ENCODE measurements at places on chromosomes 2 and 18.

GRCh38 chr2:32008805-32009515 is 1.8 kb downstream of the MEMO1 start:
- no peak for DNase-seq

DNA sequence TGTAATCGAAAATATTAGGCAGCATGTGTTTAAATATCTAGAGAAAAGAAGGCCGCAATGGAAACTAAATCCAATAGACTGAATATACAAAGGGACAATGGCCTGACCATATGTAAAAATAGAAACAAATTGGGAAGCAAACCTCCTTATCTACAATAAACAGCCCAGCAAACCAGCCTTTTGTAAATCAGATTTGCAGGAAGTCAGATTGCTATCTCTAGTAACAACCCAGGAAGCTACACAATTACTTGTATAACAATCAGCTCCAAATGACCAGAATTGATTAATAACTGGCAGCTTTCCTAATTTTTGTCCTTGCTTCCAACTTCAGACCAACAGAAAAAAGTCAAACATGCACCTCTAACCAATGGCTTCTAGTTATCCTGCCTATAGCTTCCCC is 860.0 kb downstream of the CPS1 start:
- DNase-seq = no peak

- DNase-seq = no peak
Measured at GRCh38 chr2:207749873-207750272, 19.8 kb downstream of the FZD5 start.

GRCh38 chr2:16623031-16623430 is 42.6 kb downstream of the CYRIA start:
- no peak for DNase-seq

GRCh38 chr18:374721-375168 is 106.9 kb upstream of the THOC1 start:
- DNase-seq = no peak

- no peak for DNase-seq
Measured at GRCh38 chr2:219918944-219919343, 291.5 kb downstream of the SLC4A3 start.

DNA sequence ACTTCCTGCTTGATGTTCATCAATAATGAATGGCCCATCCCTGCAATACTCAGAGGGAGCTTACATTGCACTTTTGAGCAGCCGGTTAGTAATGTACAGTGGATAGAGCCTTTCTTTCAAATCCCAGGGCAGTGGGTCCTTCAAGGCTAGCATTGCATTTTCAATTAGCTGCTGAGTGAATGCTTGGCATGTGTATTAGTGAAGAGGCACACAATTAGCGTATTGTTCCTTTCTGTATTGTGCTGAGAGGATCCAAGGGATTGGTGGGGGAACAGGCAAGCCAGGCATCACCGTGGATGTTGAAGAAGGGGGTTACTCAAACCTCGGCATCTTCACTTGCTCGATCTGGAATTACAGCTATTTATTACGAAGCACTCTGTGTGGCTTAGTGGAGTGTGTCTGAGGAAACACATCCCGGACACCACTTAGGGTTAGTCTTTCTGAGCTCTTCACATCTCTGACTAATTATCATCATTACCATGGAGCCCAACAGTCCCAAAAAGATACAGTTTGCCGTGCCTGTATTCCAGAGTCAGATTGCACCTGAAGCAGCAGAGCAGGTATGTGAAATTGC is at the start of gene PPP1R1C:
TSS of gene PPP1R1C (plus strand) at position 222 of the 574 bp plus-strand sequence. CDS start at position 480, 258 bp downstream.
- DNase-seq = no peak

DNA sequence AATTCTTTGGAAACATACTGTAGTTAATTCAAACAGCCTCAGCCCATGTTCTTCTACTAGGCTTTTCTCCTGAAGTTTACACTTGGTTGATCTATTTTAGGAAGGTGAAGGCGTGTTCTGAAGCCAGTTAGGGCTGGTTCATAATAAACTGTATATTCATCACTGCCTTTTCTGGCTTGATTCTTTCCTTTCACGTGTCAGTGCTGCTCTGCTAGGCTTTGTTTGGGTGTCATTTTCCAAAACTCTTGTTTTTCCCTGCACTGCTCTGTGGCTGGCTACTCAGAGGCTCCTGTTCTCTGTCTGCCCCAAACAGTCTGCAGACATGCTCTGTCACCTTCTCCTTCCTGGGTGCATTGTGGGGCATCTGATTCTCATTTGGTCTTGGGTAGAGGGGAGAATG is 136.1 kb downstream of the PARD3B start:
- no peak for DNase-seq

GRCh38 chr18:23058746-23059415 is 76.4 kb upstream of the CABLES1 start:
- no peak for DNase-seq

DNA sequence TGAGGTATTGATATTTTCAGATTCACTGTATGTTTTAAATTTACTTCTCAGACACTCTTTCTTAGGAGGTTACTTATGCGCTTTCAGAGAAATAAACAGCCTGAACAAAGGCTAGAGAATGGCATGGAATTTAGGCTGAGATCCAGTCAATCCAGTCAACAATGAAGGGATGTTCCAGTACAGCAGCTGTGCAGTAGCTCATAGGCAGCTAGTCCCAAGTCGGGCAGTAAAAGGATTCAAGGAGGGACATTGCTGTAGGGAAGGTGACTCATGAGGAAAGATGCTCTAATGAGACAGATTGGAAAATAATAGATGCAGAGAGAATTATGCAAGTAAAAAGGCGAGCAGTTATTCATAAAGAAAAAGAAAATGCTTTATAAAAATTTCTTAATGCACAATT is 397.9 kb upstream of the RGPD4 start:
- no peak for DNase-seq

DNA sequence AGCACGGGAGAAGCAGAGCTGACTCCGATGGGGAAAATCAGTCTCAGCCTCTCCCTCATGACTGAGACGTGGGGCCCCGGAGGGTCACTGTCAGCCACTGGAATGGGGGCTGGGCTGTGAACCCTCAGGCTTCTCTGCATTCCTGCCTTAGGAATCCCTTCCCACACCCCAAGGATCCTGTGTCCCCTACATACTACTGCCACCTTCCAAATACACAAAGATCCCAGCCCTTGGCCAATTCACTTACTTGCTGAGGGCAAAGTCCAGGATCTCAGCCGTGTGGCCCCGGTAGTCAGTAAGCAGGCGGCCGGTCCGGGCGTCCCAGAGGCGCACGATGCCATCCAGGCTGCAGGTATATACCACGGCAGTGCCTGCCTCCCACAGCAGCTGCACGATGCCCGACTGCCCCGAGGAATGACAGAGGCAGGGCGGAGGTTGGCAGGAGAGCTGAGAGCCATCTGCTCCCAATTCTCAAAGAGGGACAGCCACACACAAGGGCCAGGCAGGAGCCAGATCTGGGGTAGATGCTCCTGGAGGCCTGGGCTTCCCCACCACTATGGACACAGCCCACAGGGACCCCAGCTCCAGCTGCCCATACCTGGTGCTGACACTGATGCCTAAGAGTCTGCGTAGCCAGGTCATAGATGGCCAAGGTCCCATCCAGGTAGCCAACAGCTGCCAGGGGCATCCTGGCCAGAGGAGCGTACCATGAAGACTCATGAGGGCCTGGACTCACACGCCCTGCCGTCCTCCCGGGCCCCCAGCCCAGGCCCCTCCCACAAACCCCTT is 4.2 kb downstream of the GPBAR1 start:
- DNase-seq = no peak

GRCh38 chr2:67039517-67040103 is 357.5 kb upstream of the ETAA1 start:
- DNase-seq = no peak

- no peak for DNase-seq
Measured at GRCh38 chr2:231168460-231169139, 29.8 kb upstream of the ARMC9 start.

GRCh38 chr2:62570861-62571698 is 65.1 kb upstream of the TMEM17 start:
- DNase-seq = no peak

- DNase-seq = no peak
Measured at GRCh38 chr18:21298351-21298750, 56.3 kb downstream of the GREB1L start.
